Suprapubic skin (tissue), 4 donors: ENCODE measurements at places on chromosomes 2 and 18.

DNA sequence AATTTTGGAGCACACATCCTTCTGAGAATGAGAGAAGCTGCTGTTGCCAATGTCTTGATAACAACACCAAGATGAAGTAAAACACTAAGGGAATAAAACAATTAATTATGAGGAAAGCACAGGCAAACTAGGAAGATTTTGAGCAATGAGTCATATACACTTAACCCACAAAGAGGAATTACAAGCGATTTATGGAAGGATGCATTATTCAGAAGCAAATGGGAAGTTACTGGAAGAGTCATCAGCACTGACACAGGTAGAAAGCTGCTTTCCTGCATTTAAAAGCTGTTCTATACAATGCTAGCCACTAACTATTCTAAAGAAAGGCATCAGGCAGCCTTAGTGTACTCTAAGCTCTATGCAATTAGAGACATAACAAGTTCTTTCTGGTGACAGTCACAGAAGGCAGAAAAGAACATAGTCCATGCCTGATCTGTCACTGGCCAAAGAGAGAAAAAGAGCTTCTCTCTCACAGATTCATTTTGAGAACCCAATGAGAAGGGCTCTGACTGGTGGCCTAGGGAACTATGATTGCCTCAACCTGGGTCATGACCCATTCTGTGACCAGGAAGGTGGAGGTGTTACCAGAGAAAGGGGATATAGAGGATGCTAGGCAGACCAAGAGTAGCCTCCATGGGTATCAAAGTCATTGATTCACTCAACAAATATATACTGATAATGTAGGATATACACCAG is 45.4 kb downstream of the M1AP start:
- DNase-seq = no peak

- no peak for DNase-seq
These were observed 311.4 kb downstream of the LRRTM1 start for GRCh38 chr2:79993144-79993543.

DNA sequence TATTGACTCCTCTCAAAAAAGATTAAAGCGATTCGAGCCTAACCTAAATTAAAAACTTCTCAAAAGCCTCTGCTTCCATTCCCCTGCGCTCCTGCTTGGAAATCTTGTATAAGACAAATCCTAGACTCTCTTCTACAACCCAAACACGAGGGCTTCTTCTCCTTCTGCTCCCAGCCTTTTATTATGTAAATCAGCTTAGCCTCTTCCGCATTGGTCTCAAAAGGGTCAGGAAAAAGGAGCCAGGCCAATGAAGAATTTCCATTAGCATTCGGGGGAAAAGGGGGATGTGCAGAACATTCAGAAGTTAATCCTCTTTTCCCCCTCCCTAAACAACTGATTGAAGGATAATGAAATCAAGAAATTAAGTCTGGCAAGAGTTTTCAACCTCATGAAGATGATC is 107.9 kb downstream of the FAM124B start:
- no peak for DNase-seq

- DNase-seq = no peak
These were observed 75.9 kb downstream of the METTL4 start for GRCh38 chr18:2495381-2495780.

- DNase-seq = no peak
These were observed 62.2 kb downstream of the COL6A3 start for GRCh38 chr2:237351796-237352195.

- no peak for DNase-seq
These were observed 195.7 kb upstream of the FANCL start for GRCh38 chr2:58436872-58437271.

DNA sequence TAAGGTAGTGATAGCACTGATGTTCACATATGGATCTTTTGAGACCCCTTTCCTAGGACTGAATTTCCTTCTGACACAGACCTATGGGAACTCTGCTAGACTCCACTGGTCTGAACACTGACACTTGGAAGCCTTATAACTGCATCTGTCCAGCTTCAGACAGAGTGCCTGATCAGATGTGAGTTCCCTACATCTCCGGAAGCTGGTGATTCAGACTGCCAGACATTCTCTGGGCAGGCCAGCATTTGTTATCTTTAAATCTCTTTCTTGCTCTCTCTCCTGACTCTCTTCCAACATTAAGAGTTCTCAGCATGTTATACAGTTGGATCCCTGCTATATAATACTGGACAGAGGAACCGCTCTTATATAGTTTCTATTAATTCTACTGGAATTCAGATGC is 408.5 kb downstream of the ZEB2 start:
- DNase-seq = no peak

DNA sequence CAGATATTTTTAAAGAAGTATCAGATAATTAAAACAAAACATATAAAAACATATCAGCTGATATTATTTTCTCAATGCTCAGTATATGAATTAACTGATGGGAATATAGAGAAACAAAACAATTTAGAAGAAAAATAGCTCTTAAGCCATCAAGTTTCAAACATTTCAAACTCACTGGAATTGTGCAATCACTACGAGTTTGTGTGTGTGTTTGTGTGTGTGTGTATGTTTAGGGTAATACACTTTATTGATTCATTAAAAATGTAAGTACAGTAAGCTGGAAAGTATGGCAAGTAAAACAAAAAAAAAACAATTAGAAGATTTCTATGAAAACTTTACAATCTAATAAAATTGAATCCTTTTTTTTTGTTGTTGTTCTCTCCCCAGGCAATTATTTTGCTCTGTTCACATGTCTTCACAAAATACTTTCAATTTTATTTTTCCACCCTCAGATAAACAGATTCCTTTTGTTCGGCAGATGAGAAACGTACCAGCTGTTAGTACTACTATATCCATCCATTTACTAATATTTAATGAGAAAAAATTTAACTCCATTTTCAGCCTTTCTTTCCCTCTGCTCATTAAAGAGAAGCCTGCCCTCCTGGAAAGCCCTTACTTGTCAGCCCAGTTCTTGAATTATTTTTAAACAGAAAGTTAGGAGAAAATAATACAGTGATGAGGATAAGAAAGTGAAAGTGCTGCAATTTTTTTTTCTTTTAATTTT is 87.6 kb downstream of the SLC8A1 start:
- no peak for DNase-seq

- no peak for DNase-seq
These were observed 10.2 kb downstream of the RSAD2 start for GRCh38 chr2:6887751-6888192.

DNA sequence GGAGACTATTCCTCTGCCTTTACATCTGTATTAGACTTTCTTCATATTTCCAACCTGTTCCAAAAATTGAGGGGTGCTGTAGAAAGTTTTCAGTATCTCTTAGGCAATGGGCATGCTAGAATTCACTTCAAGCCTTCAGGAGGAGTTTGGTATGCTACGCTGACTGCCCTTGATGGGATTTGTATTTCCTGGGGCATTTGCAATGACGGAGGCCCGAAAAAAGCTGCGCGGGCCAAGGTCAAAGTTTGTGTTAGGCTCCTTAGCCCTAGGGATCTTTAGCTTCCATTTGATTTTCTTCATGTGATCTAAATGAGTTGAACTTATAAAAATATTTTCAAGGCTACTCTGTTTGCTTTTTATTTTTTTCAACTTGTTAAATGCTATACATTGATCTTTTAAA is 5.1 kb downstream of the CPS1 start:
- DNase-seq = no peak

DNA sequence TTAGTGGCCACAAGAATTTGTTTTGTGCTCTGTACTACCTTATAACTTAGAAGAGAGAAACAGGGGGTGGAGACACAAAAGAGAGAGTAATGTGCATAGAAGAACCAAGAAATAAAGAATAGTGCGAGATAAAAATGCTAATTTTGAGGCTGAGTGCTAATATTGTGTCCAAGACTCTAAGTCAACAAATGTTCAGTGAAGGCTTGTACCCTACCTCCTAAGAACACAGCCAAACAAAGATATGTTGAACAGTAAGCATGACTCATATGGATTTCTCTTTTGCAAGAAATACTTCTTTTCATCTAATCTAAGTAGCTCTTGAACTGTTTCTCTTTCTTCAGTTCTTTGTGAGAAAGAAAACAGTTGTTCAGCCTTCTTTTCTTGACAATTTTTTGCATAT is 45.2 kb downstream of the GAREM1 start:
- DNase-seq = no peak

- DNase-seq = no peak
These were observed 225.4 kb downstream of the MYCN start for GRCh38 chr2:16165518-16166326.

GRCh38 chr2:174610243-174610995 is 12.8 kb upstream of the WIPF1 start:
- no peak for DNase-seq

- no peak for DNase-seq
These were observed 92.9 kb downstream of the NETO1 start for GRCh38 chr18:72774914-72775313.

GRCh38 chr18:35041815-35042387 is 688 bp downstream of the MAPRE2 start:
- no peak for DNase-seq

GRCh38 chr2:194556629-194557028 is 1100.4 kb upstream of the SLC39A10 start:
- DNase-seq = no peak

- no peak for DNase-seq
These were observed 3.6 kb downstream of the FZD5 start for GRCh38 chr2:207766041-207766551.

GRCh38 chr2:173353556-173353955 is 1.1 kb upstream of the CDCA7 start:
- DNase-seq = no peak

GRCh38 chr2:149353421-149353820 is 23.0 kb downstream of the LYPD6 start:
- DNase-seq = no peak

DNA sequence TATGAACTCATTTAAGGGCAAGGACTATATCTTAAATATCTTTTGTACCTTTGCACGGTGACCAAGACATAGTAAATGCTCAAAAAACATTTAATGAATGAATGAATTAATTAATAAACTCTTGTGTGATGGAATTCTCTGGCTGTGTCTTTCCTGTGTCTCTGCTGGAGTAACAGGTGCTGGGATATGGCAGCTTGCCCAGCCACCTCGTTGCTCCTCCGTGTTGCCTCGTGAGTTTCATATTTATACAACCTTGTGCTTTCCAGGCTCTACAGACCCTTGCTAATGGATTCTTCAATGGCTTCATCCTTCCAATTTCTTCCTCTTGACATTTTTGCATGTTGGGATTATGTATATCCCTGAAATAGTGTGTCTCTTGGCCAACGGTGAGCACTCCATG is 30.4 kb downstream of the CTAGE1 start:
- DNase-seq = no peak

- no peak for DNase-seq
These were observed 71.5 kb upstream of the CTDP1 start for GRCh38 chr18:79608069-79608468.

DNA sequence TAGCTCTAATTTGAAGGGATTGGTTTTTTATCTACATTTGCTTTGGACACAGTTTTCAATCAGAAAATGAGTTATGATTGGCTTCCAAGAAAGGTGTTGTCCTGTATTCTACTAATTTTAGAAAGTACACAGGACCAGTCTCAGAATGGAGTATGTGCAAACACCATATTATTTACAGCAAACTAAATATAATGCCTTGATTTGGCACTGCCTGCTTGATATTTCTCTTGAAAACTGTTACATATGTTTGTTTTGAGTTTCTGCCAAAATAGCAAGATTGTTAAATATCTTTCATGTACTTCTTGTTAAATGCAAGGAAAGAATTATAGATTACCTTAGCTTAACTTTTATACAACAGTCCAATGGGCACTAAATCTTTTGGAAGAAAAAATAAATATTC is 694.9 kb downstream of the KCNJ3 start:
- no peak for DNase-seq

DNA sequence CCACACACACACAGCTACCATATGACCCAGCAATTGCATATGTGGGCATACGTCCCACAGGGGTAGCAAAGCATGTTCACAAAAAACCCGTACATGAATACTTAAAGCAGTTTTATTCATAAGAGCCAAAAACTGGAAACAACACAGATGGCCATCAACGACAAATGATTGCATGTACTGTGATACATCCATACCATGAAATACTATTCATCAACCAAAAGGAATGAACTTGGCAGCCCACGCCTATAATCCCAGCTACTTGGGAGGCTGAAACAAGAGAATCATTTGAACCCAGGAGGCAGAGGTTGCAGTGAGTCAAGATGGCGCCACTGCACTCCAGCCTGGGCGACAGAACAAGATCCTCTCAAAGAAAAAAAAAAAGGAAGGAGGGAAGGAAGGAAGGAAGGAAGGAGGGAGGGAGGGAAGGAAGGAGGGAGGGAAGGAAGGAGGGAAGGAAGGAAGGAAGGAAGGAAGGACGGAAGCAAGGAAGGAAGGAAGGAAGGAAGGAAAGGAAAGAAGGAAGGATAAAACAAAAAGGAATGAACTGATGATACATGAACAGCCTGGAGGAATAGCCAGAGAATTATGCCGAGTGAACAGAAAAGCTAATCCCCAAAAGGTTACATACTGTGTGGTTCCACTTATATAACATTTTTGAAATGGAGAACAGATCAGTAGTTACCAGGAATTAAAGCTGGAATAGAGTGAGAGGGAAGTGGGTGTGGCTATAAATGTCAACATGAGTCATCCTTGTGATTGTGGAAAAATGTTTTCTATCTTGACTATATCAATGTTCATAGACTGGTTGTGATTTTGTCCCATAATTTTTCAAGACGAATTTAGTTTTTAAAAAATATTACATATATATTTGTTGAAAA is 19.6 kb upstream of the YPEL5 start:
- no peak for DNase-seq

DNA sequence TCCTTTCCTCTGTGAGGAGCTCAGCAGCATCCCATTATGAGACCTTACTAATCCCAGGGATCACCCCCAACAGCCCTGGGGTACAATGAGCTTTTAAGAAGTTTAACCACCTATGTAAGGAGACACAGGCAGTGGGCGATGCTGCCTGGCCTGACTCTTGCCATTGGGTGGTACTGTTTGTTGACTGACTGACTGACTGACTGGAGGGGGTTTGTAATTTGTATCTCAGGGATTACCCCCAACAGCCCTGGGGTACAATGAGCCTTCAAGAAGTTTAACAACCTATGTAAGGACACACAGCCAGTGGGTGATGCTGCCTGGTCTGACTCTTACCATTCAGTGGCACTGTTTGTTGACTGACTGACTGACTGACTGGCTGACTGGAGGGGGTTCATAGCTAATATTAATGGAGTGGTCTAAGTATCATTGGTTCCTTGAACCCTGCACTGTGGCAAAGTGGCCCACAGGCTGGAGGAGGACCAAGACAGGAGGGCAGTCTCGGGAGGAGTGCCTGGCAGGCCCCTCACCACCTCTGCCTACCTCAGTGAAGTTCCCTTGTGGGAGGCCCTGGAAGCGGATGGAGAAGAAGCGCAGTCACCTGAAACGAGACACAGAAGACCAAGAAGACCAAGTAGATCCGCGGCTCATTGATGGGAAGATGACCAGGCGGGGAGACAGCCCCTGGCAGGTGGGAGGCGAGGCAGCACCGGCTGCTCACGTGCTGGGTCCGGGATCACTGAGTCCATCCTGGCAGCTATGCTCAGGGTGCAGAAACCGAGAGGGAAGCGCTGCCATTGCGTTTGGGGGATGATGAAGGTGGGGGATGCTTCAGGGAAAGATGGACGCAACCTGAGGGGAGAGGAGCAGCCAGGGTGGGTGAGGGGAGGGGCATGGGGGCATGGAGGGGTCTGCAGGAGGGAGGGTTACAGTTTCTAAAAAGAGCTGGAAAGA is 7.6 kb downstream of the PROC start:
- no peak for DNase-seq

- DNase-seq = no peak
These were observed 8.0 kb upstream of the STAT4 start for GRCh38 chr2:191158747-191159146.

GRCh38 chr2:102358496-102358895 is 2.9 kb downstream of the IL18R1 start:
- no peak for DNase-seq

GRCh38 chr2:127382831-127383230 is 4.9 kb downstream of the MAP3K2 start:
- no peak for DNase-seq
